ENCODE measurements at places on chromosomes 11 and 22.

- peak; percentile 90 for DNase-seq
Measured at GRCh38 chr22:33049119-33049729, 9.0 kb downstream of the SYN3 start.

DNA sequence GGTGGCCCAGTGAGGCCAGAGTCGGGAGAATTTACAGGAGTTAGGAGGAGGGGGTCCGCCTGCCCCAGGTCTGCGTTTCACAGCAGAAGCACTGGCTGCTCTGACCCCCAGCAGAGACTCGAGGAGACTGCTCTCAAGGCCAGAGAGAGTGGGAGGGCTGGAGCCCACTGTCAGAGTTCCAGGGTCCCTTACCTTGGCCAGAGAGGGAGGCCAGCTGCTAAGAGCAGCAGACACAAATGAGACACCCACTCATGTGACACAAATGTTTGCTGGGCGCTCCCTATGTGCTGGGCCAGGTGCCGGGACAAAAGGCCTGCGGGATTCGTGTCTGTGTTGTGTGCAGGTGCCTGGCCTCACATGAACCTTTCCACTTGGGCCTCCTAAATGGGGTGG, 2.8 kb upstream of the TNFRSF13C start:
- no peak for DNase-seq

DNA sequence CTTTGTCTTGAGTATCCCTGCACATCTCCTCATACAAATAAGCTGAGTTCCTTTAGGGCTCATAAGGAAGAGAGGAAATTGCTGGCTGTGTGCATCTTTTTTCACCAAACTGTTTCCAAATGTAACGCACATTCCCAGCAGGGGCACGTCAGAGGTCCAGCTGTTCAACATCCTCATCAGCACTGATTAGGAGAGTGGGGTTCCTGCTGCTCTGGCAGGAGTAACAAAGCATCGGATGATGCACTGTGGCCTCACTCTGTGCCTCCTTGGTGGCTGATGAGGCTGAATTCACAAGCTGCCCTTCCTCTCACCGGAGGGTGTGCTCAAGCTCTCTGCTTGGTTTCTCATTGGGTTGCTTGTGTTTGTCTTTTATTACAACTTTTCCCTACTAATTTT, 35.5 kb upstream of the SLC25A1 start:
- DNase-seq = no peak

- DNase-seq = no peak
Measured at GRCh38 chr22:32760815-32761214, 40.7 kb upstream of the TIMP3 start.

DNA sequence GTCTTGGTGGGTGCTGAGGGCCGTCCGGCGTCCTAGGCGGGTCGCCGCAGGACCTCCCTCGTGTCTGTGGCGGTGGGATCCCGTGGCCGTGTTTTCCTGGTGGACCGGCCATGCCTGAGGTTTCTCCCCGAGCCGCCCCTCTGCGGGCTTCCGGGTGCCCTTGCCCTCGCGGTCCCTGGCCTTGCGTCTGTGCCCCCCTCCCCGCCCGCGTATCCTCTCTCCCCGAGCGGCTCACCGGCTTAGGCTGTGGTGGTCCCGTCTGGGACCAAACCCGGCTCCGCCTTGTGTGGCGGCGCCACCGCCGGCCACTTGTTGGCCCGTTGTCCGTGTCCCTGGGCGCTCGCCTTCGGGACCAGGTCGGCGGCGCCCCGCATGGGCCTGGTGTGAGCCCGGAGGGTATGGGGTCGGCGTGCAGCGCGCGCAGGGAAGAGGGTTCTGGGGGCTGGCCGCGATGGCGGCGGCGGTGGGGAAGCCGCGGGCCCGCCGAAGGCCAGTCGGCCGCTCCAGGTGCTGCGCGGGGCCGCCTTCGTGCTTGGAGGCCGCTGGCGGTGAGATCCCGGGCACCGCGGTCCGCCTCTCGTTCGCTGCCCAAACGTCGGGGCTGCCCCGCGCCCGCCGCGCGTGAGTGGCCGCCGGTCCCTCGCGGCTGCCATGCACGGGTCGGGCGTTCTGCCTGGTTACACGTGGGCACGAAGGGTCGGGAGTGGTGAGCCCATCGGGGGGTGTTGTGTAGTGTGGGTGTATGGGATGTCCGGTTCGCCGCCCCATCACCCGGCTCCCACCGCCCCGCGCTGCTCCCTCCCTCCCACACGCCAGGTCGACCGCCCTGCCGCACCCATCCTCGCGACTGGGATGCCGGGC, 3899.1 kb upstream of the OR11H1 start:
- no peak for DNase-seq

- DNase-seq = no peak
Measured at GRCh38 chr11:123461164-123461563, 31.1 kb downstream of the GRAMD1B start.

DNA sequence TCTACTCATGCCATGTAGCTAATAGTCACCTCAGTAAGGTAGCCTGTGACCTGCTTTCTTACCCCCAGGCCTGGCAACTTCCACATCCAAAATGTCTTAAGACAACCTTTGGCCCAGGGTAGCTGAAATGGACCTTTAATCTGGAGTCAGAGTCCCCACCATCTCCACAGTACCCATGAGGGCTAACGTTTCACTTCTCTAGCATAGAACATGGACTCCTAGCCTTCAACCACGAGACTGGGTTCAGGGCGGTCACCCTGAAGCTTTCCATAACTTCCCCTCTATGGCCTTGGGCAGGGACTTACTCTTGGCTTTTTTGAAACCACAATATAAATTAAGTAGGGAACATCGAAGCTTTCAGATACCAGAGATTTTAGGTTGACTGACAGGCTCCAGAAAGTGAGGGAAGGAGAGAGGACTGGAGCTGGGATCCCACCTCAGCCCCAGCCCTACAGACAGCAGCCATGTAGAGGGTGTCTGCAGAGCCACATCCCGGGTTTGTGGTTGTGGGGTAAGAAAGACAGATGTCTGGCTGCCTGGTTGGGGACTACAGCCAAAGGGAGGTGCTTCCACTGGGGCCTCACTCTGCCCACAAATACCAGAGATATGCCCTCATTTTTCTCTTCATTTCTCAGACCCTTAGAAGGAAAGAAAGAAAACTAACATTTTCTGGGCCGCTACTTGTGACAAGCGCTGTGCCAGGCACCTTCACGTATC, 2.6 kb downstream of the TBC1D10A start:
- peak; percentile 88 for DNase-seq

GRCh38 chr22:17920992-17921650, 103.2 kb downstream of the MICAL3 start:
- DNase-seq = no peak

GRCh38 chr11:115550291-115551059, 46.3 kb upstream of the CADM1 start:
- DNase-seq = no peak

DNA sequence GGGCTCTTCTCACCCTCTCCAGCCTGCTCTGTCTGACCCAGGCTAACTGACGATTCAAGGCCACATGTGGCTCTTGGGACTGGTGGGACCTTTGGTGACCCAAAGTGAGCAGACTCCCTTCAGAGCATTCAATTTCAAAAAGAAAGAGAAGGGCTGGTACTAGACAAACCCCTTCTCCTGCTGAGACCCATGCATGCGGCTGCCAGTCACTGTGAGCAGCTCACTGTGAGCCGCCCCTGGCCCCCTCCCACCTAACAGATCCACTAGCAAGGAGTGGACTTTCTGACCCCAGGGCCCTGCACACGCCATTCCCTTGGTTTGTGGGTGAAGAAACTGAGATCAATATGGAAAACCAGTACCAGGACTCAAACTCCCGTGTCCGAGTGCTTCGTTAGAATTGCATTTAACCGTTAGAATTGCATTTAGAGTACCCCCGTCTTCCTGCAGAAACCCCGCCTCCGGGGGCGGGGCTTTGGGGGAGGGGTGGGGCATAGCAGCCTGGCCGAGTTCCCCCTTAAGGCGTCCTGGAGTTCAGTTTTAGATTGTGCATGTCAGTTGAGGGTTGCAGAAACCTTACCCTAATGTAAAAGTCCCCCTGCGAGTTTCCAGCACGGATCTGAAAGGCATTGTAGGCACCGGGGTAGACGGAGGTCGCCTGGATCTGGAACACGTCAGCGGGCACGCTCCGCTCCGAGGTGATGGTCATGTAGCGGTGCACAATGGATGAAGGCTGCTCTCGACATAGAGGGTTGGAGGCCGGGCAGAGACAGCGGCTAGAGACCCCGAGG, 5.1 kb downstream of the EFEMP2 start:
- DNase-seq = peak; percentile 78

- DNase-seq = peak; percentile 74
Measured at GRCh38 chr22:37544955-37545702, 15.2 kb upstream of the CDC42EP1 start.

- peak; percentile 41 for DNase-seq
Measured at GRCh38 chr11:83302151-83302550, 16.0 kb upstream of the CCDC90B start.

DNA sequence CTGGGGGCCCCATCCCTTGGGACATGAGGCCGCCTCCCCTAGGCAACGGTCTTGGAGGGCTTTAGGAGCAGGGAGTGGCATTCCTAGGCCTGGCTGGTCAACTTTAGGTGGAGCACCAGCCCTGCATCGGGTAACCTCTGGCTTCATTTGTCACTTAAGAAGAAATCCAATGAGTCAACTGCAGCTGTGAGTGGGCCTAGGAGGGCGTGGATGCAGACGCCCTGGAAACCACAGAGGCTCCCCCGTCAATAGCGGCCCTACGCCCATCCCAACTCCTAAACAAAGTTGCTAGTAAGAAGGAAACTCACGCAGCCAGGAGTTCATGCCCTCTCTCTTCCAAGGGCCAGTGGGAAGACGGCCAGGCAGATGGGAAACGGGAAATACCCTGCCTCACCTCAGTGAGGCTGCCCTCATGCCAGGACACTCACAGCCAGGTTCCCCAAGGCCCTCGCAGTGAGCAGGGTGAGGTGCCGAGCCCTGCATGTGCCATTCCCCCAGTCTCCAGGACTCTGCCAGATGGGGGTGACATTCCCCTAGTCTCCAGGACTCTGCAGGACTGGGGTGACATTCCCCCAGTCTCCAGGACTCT, 20.8 kb downstream of the BID start:
- DNase-seq = peak; percentile 71

DNA sequence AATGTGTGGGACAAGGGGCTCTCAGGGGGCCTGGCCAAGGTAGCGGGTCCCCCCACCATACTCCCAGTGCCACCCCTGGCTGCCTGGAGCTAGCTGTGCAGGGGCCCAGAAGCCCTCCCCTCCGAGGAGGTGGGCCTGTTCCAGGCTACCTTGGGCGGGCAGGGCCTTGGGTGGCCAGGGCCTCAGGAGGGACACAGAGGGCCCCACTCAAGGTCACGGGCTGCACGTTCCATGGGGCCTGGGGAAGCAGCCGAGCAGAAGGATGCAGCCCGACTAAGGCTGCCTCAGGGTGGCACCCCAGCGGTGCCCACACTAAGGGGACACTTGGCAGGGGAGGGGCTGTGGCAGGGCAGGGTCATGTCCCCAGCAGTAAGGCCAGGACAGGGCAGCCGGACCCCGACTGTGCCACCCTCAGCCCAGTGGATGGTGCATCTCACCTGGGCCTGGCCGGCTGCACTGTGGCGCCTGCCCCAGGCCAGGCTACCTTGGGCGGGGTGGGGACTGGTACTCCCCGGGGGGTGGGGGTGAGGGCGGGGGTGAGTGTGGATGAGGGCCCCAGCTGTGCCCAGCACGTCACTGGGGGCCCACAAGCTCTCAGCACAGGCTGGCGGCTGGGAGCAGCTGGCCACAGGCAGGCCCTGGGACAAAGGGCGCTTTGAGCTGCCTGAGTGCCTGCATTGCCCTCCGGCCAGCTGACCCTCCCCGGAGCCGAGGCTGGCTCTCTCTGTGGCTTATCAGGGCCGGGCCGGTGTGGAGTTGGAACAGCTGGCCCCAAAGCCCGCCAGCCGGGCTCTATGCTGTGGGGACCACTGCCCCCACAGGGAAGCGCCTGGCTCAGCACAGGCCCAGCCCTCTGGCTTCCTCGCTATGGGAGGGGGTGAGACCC, 117.1 kb downstream of the KCNQ1 start:
- no peak for DNase-seq

- peak; percentile 62 for DNase-seq
Measured at GRCh38 chr11:118979434-118979833, 7.9 kb downstream of the FOXR1 start.

DNA sequence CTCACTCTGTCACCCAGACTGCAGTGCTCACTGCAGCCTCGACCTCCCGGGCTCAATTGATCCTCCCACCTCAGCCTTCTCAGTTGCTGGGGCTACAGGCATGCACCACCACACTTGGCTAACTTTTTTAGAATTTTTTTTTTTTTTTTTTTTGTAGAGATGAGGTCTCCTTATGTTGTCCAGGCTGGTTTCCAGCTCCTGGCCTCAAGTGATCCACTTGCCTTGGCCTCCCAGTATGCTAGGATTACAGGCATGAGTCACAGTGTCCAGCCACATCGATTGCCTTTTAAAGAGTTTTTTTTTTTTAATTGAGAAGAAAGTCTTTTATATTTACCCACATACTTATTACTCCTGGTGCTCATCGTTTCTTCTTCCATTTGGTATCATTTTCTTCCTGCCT, 30.0 kb downstream of the PARVG start:
- DNase-seq = no peak
